Activated naive CD4-positive, alpha-beta T cell (primary cell): ENCODE measurements at places on chromosomes 7 and 10.

- no peak for DNase-seq
These were observed 106.3 kb downstream of the ATXN7L1 start for GRCh38 chr7:105769901-105770628.

GRCh38 chr10:51386248-51386885 is 312.1 kb downstream of the PRKG1 start:
- no peak for DNase-seq

- DNase-seq: no peak
These were observed 10.0 kb upstream of the SERPINE1 start for GRCh38 chr7:101116898-101117297.

- DNase-seq: no peak
These were observed 148.0 kb downstream of the FGFR2 start for GRCh38 chr10:121450247-121450646.

DNA sequence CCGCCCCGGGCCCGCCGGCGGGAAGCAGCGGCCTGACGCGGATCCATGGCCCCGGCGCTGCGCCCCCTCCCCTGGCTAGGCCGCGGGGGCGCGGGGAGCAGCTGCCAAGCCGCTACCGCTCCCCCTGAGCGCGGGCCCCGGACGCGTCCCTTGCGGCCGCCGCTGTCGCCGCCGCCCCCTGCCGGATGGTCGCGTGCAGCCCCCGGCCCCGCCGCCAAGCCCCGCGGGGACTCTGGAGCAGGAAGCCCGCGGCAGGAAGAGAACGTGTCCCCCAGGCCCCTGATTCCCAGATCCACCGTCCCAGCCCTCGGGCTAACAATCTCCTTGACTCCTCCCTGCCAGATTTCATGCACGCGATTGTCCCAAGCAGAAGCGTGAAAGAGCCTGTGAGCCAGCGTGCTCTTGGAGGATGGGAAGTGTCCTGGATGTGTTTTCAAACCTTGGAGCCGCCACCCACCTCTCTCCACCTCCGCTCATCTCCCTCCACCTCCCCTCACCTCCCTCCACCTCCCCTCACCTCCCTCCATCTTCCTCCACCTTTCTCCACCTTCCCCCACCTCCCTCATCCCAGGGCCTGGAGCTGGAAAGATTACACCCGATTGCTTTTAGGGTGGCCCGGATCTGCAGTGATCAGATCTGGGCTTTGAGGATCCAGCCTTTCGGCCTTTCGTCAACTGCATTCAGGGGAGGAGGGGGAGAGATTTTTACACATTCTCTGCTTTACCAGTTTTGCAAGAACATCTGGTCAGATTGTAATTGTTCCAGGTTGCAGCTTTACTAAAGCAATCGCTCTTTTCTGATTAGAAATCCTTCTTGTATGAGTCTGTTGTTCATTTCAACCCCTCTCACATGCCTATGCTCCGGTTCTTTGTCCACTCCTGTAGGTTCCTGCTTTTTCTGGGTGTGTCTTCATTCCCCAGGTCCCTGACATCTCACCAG is 570 bp upstream of the PRTFDC1 start:
- peak; percentile 40 for DNase-seq

- DNase-seq: no peak
These were observed 58.0 kb upstream of the CELF2 start for GRCh38 chr10:10959666-10960065.

DNA sequence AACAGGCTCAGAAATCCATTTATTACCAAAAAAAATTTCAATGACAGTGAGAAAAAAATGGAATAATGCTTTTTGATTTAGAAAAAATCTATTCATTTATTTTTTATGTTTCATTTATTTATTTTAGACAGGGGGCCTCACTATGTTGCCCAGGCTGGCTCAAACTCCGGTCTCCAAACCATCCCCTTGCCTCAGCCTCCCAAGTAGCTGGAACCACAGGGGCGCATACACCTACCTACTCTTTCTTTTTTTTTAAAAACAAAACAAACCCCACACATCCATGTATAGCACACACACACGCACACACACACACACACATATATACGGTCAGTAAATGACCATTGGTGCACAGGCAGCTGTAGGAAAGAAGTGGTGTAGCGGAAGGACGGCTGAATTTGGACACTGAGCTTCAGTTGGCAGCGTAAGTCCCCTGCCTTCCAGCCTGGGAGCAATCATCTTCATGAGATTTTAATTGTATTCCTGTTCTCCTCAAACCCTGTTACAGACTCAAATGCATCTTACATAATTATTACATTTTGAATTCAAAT is 28.8 kb downstream of the ARL4A start:
- DNase-seq: no peak

DNA sequence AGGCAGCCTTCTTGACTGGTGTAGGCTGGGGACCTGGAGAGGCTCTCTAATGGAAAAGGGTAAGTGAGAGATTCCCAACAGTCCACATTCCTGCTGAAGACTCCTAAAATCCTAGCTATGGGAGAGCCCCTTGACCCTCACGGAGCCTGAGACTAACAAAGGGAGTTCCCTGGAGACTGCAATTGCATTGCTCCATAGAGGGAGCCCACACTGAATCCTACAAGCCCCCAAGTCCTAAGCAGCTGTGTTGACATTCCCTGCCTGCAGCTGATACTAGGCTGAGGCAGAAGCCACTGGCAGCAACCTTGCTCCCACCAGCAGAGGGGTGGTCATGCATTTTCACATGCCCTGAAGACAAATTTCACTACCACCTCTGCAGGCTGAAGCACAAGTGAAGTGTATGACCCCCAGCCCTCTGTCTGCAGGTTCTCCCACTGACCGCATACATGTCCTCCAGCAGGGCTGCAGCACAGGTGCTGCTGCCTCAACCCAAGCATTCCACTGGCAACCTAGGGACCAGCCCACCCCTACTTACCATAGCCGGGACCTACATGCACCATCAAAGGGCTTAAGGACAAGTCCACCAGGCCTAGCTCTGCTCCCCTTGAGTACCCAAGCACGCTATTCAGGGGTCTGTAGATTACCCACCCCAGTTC is 130.3 kb upstream of the SLC13A1 start:
- DNase-seq: no peak

DNA sequence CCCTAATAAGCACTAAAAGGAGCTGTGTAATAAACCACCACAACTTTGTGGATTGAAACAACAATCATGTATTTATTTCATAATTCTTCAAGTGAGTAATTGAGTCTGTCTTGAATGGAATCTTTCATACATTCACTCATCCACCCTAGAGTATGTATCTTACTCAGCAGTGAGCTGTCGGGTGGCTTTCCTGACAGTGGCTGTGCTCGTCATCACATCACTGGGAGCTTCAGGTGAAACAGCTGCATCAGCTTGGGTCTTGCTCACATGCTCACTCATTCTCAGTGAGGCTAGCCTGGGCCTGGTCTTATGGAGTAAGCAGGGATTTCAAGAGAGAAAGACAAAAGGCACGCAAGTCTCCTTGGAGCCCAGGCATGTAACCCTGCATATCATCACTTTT is 271.4 kb downstream of the POM121L12 start:
- DNase-seq: no peak

DNA sequence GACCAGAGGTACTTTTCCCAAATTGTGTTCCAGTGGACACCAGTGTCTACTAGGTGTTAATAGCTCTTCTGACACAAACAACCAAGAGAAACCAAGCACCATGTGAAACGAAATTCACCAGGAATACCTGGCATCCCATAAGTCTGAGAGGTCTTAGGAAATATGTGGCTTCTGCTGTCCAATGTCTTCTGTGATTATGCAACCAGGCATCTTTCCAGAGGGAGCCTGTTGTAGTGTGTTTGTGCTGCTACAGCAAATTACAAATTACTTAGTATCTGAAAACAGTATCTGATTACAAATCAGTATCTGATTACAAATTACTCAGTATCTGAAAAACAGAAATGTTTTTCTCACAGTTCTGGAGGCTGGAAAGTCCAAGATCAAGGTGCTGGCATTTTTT is 133.6 kb upstream of the NPVF start:
- DNase-seq: no peak

GRCh38 chr7:10931161-10931560 is 42.5 kb upstream of the PHF14 start:
- no peak for DNase-seq

- no peak for DNase-seq
These were observed 161.1 kb upstream of the ZMIZ1 start for GRCh38 chr10:78907551-78908211.

DNA sequence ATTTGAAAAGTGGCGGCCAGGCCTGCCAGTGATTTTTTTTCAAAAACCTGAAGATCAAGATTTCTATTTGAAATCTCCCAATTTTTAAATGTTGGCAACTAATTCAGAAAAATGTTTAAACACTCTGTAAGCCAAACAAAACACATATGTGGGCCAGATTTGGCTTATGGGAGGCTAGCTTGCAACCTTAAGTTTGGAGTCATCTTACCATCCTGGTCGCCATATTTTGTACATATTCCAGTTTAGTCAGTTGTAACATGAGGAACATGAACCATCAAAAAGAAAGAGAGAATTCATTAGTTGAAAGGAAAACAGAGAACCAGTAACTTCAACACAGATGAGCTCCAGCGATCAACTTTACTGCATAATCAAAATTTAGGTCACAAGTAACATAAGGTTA is 115.4 kb downstream of the TMEM26 start:
- no peak for DNase-seq

DNA sequence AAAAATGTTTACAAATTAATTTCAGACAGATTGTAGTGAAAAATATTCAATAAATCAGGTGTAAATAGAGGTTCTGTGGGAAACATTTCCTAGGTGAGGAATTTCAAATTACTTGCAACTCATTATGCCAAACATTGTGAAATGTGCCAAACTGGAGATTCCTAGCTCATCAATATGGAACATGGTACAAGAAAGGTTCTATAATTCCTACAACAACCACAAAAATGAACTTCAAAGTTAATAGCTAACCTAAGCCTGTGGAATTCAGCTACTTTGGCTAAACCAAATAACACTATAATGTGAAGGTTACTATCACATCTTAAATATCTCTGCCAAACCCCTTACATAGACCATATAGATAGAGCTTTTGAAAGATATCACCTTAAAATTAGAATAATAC is 223.3 kb upstream of the HGF start:
- DNase-seq: no peak

DNA sequence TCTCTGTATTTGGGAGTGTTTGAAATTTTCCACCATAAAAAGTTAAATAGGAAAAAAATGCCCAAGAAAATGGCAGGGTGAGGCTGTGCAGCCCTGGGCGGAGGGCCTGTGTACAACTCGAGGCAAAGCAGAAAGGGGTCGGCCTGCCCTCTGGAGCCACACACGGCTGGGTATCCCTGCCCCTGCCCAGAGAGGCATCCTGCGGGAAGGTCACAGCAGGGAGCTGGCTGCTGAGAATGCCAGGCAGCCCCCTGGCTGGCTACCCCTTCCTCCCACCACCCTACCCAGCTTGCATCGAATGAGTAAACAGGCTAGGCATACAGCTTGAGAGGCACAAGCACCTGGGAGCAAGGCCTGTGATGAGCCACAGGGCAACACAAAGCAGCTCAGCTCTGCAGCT is 46.1 kb downstream of the CAMK2B start:
- no peak for DNase-seq

- DNase-seq: no peak
These were observed 1008.6 kb downstream of the NRG3 start for GRCh38 chr10:82883603-82884002.

DNA sequence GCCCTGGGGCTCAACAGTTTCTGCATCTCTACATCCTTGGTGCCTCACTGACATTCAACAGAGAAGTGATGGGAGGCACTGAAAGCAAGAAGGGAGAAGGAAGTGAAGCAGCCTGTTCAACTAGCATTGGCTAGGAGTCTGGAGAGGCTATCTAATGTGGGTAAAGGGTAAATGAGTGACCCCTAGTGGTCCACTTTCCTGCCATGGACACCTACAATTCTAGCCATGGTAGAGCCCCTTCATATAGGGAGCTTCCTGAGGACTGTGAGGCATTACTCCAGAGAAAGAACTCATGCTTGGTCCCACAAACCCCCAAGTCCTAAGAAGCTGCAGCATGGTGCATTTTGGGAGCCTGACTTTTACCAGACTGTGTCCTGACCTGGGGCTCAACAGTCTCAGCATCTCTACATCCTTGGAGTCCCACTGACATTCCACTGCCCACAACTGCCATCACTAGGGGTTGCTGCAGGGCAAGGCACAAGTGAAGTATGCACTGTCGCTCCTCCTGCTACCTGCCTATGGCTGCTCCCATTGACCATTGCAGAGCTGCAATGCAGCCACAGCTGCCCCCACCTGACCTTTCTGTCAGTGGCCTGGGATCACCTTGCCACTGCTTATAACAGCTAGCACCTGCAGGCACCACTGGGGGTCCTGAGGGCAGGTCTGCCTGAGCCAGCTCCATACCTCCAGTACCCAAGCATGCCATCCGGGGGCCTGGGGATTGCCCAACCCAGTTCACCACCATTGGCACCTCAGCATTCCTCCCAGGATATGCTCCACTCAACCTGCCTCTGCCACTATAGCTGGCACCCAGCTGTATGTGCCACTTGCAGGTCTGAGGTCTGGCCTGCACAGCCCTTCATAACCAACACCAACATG is 44.1 kb upstream of the CDK6 start:
- peak; percentile 0 for DNase-seq
